ENCODE measurements at places on chromosomes 1 and 21.

DNA sequence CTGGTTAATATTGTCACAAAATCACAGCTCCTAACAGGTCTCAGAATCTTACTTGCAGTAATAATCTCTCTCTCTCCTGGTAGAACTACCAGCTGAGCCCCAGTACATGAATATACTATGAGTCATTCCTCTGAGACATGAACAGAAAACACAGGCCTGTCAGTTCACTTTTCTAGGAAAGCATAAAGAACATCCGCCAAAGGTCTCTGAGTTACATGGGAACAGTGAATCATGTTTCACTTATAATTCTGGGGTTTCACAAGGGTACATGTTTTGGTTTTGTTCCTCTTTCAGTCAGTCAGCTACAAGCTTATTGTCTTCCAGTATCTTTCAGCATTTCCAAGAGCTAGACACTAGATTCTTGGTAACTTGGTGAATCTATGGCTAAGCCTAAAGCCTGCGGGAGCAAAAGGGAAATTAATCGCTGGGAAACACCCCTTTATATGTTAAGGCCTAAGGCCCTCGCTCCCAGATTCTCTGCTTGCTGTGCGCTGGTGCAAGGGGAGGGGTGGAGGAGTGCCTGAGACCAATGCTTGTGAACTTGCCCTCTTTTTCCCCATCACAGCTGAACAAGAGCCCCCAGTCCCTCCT lies 31.7 kb downstream of the IFNGR2 start:
- DNase-seq, result no peak

GRCh38 chr1:38958967-38959366 lies 17.3 kb upstream of the RHBDL2 start:
- no peak for DNase-seq

GRCh38 chr1:92877792-92878191 lies 46.0 kb downstream of the RPL5 start:
- DNase-seq, result no peak

DNA sequence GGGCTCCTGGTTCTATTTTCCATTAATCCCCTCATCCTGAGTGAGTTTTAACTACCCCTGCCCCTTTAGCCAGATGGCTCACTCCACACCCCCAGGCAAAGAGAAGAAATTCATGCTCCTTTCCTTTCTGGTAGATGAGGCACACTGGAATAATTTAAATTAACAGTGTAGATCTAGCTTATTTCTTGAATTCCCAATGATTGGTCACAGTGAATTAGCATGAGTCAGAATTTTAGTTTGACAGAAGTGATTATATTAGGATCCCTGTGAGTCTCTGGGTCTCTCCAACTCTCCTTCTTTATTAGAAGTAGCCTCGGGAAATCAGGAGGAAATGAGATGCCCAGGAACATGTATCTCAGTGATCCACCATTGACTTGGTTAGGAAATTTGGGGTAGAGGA lies 103.1 kb upstream of the KAZN start:
- DNase-seq, result no peak

- no peak for DNase-seq
Observed at GRCh38 chr1:166902279-166902678, 26.2 kb upstream of the TADA1 start.

DNA sequence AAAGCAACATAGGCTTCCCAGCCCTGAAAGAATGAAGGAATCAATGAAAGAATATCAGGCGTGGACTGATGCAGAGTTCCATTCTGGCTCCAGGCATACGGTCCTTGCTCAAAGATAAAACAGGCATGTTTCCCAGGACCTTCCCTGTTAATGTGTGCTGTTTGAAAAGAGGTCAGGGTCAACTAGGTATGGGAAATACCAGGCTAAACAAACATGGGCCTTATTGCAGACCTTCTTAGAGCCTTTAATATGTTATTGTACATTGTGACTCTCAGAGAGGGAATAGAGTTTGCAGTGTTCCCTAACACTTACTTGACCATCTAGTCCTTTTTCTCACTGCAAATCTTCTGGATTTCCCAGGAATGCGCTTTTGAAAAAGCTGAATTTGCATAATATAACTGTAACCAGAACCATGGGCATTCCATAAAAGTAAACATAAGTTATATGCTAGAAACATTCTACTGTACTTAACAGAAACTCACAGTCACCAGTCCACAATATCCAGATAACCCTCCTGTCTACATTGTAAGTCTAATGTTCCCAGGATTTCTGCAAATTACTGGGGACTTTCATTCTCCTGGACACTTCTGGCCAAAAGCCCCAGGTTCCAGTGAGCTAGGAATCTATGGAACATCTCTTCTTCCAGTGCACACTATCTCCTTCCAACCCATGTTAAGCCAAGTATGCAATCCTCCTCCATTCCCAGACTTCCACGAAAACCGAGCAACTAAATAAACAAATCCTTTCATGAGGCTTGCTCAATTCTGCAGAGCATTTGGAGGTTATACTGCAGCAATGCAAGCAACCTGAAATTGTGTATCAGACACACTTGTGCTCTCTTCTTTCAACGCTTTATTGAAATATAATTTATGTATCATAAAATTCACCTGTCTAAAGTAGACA lies 486.6 kb downstream of the SETD4 start:
- no peak for DNase-seq

Data from activated T-cell treated with anti-CD3 and anti-CD28 coated beads for 1 hour (primary cell).